ENCODE measurements at places on chromosomes 12 and 14.

- no peak for DNase-seq
Measured at GRCh38 chr12:43004908-43005307, 415.4 kb upstream of the PRICKLE1 start.

DNA sequence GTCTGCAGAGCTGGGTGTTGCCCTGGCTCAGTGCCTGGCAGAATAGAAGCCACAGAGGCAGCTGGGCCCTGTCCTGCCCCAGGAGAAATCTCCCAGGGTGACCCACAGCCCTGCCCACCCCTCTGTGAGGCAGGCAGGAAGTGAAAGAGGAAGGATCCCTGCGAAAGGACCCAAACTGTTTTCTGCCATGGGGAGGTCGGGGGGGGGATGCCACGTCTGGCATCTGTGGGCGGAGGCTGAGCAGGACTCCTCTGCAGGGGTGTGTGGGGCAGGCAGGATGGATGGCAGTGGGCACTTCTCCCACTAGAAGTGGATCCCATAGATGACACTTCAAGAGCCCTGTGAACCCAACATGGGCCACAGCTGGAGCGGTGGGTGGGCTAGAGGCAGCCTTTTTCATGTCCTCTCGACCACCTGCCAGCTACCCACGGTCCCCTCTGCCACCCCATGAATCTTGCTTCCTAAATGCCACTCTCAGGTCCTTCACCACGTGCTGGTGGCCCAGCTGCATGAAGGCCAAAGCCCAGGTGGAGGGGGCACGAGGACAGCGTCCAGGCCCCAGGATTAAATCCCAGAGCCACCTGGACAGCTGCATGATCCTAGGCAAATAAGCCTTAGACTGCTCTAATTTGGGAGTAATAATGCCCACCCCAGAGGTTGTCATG, 3.6 kb downstream of the PAPLN start:
- no peak for DNase-seq

DNA sequence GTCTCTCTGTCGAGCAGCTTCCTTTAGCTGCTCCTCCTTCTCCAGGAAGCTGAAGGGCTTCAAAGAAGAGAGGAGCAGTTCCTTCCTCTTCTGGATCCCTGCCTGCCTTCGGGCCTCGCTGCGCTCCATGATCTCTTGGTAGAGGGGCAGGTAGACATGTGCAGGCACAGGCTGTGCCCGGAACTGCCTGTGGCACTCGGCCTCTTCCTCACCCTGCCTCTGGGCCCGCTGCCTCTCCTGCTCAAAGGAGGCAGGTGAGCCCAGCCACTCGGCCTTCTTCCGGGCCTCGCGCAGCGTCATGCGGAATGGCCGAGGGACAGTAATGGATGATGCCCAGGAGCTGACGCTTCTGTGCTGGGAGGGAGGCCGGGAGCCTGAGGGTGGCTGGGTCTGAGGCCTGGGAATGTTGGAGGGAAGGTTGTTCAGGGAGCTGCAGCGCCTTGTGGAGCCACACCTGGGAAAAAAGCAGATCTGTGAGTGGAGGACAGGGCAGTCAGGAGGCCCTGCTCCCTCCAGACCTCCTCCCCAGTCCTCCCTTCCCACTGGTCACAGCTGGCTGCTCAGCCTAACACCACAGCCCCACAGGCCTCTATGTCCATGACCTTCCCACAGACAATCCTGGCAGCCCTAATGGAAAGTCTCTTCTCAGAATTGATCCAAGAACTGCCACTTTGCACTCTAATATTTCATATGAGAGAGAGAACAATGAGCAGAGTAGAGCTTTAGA, 5.3 kb downstream of the FAM161B start:
- no peak for DNase-seq

- DNase-seq = no peak
Measured at GRCh38 chr14:53963320-53964227, 6.9 kb upstream of the BMP4 start.

DNA sequence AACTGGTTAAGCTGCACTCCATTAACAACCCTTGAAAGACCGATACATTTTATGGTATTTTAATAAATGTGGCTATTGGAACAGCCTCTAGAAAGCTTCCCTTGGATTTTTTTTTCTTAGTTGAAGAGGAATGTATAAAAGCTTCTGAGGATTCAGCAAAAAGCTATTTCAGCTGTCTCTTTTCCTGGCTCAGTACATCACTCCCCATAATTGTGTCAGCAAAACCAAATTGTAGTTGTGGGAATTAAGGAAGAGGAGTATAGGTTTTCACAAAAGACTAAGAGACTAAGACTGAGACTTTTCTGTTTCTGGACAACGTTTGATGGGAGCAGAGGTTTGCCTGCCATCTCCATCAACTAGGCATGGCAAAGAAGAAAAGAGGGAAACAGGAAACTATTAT, 106.5 kb downstream of the C12orf50 start:
- no peak for DNase-seq

GRCh38 chr12:120500581-120500980, 4.7 kb downstream of the DYNLL1 start:
- no peak for DNase-seq

DNA sequence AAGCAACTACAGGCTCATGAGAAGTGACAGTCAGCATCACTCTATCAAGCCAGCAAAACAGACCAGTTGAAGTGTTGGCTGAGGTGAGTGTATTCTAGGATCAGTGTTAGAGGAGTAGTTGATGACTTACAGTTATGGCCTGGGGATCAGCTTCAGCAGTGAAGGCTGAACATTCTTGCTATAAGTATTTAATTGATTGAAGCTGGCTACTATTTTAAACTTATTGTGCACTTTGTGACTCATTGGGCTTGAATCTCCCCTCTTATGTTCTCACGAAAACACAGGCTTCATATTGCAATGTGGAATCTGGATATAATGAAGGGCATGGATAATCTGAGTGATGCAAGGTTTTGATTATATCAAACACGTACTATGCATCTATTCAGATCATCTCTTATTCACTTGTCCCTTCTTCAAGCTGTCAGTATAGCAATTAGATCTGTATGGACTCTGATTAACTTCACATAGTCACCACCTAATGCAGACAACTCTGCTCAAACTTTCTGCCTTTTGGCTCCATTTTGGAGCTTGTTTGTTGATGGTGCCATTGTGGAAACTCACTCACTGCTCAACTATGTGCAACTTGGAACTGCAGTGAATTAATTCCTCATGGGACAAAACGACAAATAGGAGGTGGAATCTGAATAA, 309.2 kb downstream of the SLC16A7 start:
- no peak for DNase-seq

DNA sequence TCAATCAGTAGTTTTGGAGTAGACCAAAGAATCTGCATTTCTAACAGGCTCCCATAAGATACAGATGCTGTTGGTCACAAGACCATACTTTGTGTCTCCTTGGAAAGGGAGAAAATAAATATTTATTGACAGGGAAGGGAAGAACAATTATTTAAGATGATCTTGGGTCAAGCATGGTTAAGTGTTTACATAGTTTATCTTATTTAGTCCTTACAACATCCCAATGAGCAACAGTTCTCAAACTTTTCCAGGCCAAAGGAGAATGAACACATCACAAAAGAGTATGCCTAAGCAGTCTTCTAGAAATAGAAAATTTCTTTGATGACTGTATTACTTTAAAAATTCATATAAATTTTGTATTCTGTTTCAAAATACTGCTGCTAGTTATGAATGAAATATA, 8.8 kb downstream of the LPCAT3 start:
- DNase-seq = no peak

DNA sequence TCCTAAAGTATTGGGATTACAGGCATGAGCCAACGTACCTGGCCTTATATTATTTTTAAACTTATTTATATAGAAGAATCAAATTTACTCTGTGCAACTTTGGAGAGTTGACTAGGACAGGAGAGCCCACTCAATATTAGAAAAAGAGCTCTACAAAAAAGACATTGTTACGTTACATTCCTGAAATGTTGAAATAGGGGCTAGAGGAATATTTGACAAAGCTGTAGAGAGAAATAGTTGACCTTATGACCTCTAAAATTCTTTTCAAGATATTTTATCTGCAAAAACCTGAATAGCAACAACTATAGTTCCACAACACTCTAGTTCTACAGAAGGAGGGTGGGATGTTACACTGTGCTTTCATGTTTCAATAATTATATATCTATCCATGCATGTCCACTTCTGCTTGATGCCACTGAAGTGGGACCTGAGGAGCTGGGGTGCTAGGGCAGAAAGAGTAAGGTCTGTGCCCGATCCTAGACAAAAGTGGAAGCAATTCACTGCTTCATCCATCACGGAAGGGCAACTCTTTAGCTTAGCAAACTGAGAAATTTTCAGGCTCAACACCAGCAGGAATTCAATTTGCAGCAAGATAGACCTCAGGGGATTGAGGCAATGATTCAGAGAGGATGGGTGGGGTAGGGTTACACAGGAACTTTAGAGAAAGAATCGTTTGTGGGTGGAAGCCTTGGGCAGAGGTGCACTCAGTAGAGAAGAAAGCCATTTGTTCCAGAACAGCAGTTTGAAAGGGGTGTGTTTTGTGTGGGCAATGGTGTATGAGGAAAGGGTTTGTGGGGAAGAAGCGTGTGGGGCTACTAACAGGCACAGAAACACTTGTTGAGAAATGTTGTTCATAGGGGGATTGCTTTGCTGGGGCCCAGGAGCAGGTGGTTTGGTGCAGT, 16.0 kb upstream of the RNASE10 start:
- peak; percentile 20 for DNase-seq

- no peak for DNase-seq
Measured at GRCh38 chr12:123286652-123287373, 15.2 kb upstream of the CDK2AP1 start.

DNA sequence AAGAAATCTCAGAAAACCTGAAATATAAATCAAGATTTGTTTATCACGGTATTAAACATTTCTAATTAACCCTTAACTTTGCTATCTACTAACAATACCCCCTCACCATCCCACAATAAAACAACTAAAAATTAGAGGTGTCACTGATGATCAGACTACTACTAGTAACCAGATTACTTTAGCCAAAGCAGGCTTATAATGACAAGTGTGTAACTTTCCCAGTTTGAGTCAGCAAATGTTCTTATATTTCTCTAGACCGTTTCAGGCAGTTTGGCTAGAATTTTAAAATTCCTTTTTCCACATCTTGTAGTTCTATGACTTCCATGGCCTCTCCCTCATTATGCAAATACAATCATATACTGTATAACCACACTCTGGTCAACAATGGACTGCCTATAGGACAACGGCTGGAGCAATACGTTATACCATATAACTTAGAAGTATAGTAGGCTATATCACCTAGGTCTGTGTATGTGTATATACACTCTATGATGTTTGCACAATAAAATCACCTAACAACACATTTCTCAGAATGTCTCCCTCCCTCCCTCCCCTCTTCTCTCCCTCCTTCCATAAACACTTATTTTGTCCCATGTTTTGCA, 102.1 kb downstream of the DENND5B start:
- no peak for DNase-seq

- DNase-seq = peak; percentile 9
Measured at GRCh38 chr14:68404652-68405183, 388.1 kb downstream of the ZFP36L1 start.

- DNase-seq = no peak
Measured at GRCh38 chr12:1608713-1609119, 14.3 kb upstream of the FBXL14 start.

DNA sequence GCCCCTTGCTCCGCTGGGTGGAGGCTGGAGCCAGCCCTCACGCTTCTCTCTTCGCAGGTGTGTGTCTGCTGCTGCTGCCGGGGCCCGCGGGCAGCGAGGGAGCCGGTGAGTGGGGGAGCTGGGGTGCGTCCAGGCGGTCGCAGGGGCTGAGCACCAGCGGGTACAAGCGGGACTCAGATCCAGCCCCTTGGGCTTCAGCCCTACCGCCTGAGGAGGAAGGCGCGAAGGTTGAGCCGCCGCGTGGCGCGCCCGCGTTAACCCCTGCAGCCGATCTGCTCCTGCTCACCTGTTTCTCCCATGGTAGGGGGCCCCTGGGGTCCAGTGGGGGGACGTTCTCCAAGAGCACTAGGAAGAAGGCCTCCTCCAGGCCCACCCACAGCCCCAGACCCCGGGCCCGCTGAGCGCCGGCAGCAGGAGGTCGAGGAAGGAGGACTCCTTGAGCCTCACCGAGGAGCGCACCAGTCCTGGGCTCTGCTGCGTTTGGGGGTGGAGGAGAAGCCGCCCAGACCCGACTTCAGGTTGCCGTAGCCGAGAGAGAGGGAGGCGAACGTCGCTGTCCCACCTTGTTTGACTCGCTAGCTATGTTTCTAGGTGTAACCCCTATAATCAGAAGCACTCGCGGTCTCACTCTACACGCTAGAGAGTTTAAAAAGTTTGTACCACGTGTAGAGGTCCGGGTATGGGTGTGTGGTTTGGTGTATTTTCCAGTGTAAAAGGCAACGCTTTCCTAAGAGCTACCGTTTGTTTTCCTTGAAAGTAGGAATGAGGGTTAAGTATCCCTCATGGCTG, 834 bp downstream of the COCH start:
- DNase-seq = no peak

DNA sequence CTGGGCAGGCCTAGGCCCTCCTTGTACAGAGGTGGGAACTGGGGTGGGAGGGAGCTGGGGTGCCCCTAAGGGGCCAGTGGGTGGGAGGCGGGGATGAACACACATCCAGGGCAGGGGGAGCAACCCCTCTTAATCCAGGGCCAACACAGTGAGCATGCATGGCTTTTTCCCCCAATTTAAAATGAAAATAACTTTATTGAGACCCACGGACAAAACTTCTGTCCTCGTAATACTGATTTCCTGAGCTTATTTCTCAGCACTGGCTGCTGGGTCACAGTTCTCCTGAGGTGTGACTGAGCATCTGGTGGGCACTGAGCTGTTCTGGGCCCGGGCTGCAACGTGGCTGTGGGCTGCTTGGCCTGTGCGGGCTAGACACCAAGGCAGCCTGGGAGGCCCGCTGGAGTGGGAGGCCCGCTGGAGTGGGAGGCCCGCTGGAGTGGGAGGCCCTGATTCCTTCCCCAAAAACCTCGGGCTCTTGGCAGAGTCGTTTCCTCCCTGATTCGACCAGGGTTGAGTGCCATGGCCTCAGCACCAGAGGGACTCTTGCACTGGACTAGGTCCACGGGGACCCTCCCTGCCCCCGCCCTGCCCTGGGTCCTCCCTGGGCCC, 24.9 kb upstream of the TRAF3 start:
- DNase-seq = no peak

DNA sequence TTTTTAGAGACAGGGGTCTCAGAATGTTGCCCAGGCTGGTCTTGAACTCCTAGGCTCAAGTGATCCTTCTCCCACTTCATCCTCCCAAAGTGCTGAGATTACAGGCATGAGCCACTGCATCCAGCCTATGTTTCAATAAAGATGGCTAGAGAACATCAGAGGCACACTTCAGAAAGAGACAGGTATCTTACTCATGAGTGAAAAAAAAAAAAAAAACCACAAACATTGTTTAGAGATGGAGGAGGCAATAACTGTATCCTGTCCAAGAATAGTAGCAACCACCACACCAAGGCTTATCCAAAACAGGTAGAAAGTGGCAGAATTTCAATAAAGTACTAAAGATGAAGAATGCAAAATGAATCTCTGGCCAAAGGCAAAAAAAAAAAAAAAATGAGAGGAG, 30.3 kb downstream of the EEA1 start:
- no peak for DNase-seq

Measured in CD8-positive, alpha-beta T cell (primary cell).